Ecto neural progenitor cell (in vitro differentiated cells): ENCODE measurements at places on chromosomes 6 and 20.

DNA sequence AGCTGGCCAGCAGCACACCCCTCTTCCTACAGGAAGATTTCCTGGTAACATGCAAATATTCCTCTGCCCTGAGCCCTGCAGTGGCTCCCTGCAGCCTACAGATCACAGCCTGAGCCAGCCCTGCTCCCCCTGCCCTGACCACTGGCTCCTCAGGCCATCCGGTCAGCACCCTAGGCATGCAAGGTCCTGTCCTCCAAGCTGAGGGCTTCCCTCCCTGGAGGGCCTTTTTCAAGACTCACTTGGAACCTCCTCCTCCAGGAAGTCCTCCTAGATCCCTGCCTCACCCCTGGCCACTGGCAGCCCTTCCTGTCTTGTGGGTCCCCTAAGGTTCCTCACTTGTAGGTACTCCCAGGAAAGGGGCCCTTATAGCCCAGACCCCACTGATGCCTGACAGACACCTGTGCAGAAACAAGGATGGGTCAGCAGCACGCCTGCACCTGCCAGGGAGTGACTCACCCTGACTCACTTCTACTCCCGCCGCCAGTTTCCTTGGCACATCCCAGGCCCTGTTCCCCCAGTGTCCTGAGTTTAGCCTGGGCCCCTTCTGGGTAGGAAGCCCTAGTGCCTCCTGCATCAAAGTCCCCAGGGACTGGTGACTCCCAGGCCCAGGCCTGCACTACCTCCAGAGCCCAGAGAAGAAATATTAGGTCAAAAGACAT, 3.2 kb downstream of the SLC4A11 start:
- no peak for DNase-seq

DNA sequence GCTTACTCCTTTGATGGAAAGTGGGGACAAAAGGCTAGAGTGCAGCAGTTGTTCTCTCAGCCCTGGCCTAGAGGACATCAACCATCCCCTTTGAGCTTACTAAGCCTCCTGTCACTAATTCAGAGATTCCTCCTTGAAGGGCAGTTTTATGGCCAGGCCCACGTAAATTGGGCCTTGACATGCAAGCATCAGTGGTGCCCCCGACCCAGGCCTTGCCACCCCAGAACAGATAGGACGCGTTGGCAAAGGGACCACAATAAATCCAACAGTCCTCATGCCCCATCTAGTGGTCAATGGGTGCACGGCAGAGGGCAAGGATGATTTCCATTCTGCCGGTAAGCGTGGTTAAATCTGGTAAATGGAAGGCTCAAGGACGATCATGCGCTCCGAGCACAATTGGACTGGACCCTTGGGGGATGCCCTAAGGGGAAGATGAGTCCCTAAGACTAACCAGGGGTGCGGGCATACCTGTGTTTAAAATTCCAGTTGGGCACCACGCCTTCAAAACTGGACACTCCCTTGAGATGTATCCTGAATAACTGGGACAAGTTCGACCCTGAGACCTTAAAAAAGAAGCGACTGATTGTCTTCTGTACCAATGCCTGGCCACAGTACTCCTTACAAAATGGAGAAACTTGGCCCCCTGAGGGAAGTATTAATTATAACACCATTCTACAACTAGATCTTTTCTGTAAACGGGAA, 32.6 kb downstream of the CEP85L start:
- DNase-seq = peak; percentile 59

DNA sequence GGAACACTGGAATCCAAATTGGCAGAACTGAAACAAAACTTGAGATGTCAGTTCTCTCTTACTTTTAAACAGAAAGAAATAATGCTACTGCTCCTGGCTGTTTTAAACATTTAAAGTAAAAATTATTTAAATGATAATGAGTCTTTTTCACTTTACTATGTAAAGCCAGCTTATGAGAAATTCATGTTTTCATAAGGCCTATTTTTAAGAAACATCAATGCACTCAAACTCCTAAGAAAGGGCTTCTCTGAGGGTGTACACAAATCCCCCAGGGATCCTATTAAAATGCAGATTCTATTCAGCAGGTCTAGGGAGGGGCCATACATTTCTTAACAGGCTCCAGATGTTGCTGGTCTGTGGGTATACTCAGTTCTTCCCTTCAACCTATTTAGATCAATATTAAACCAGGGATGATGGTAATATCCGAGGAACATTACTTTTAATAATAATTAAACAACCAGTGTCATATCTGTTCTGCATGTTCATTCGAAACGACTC, 2.3 kb downstream of the FERMT1 start:
- DNase-seq = no peak

DNA sequence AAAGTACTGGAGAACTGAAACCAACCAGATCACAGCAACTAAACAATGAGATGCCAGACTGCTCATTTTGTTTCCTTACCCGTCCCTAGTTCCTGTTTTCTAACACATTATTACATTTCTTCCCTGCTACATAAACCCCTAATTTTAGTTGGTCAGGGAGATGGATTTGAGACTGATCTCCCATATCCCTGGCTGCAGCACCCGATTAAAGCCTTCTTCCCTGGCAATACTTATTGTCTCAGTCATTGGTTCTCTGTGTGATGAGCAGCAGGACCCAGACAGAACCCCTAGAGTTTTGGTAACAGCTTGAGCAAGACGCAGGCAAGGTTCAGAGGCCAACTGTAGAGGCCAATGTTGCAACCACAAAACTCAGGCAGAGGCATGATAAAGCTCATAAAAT, 28.3 kb upstream of the HACE1 start:
- no peak for DNase-seq

DNA sequence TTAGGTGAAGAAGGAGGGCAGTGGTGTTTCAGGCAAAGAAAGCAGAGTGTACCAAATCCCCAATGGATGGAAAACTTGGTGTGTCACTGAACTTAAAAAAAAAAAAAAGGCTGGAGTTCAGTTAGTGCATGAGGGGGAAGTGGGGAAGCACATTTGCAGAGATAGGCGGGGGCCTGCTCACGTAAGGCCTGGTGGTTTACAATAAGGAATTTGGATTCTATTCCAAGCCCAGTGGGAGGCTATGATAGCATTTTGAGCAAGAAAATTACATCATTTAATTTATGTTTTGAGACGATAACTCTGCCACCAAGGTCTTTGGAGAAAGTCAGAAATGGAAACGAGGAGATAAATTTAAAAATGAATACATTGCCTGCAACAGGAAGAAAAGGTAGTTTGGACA, 225.5 kb downstream of the EYA4 start:
- no peak for DNase-seq

DNA sequence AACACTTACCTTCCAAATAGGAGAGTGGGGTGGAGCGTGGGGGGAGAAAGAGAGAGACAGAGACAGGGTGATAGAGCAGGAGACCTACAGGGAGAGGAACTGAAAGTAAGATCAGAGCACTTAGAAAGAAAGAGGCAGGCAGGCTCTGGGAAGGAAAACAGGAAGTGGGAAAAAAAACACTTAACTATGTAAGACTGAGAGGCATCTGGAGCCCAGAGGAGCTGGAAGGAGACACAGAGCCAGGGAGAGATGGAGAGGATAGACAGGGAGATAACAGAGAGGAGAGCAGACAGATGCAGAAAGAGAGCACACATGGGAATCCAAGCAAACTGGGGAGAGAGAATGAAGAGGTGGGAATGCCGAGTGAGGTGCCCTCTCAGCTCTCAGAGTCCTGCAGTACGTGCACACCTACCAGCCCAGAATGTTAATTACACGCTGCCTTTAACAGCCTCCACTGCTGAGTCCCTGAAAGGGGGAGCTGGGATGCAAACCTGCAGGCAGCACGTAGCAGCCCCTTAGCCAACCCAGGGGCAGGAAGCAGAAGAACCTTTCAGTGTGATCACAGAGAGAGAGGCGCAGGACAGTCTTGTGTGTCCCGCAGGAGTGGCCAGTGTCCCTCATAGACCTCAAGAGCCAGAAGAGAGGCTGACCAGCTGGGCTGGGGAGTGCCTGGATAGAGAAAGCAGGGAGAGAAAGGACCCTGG, 132.7 kb upstream of the LRFN2 start:
- no peak for DNase-seq

GRCh38 chr6:147958683-147959082, 384.0 kb upstream of the SASH1 start:
- no peak for DNase-seq

DNA sequence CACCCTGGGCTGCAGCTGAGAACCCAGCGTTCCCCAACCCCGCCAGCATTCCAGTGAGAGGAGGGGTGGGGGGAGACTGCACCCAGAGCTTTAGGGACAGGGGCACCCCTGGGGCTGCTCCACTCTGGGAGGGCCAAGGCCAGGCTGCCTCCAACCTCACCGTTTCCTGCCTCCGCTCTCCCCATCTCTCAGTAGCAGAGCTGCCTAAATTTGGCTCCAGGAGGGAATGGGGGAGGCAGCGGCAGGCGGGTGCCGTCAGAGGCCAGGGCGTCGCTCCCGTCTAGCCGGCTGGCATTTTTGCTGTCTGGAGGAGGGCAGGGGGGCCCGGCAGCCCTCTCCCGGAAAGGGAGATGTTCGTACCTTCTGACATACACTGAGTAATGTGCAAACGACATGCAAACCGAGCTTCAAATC, 46.6 kb downstream of the NOL4L start:
- DNase-seq = no peak

DNA sequence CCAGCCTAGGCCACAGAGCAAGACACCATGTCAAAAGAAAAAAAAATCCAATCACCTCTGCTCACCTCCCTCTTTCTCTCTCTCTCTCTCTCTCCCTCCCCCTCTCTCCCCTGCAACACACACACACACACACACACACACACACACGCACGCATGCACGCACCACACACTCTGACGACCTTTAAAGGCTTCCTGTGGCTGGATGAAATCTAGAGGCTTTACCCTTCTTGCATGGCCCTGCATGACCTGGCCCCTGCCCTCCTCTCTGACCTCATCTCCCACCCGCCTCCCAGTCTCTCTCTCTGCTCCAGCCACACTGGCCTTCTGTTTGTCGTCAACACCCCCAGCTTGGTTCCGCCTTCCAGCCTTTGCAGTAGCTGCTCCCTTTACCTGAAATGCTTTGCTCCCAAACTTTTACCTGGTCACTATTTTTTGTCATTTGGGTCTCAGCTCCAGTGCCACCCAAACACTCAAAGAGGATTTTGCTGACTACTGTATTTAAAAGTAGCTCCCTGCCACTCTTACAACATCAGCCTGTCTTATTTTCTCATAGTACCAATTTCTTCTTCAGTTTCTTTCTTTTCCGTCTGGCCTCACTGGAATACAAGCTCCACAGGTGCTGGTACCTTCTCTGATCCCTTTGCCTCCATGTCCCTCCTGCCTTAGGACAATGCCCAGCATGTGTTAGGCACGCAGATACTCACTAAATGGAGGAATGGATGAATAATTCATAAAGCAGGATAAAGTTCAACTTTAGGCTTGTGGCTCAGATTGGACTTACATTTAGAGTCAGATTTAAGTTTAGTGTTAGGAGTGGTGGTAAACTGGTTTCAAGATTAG, 4.3 kb upstream of the LTA start:
- no peak for DNase-seq

- DNase-seq = no peak
These were observed 615.5 kb upstream of the AGPAT4 start for GRCh38 chr6:161889324-161889723.

- no peak for DNase-seq
These were observed 155.2 kb downstream of the DOK5 start for GRCh38 chr20:54630582-54630981.

- DNase-seq = no peak
These were observed 678.6 kb downstream of the MAFB start for GRCh38 chr20:40010483-40010882.

DNA sequence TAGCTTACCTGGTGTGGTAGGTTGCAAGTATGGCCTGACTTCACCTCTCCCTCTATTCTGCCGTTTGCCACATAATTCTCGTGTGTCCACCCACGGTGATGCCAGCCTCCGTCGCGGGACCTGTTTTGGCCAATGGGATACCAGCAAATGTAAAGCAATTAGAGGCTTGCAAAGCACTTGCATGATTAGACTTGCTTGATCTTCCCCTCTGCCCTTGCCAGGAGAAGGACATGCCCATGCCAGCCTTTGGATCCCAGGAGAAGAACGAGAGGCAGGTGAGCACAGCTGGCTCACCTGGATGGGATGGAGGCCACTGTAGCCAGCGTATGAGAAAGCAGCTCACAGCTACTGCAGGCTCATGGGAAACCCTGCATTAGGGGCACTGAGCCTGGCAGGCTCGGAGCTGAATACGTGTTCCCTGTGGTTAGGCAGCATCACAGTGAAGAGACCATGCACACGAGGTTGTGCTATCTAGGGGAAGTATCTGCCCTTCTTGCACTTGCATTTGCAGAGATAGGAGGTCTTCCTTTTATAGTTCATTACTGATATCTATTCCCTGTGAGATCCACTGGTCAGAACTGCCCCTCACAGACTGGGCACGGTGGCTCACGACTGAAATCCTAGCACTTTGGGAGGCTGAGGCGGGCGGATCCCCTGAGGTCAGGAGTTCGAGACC, 62.4 kb downstream of the TMEM242 start:
- no peak for DNase-seq

DNA sequence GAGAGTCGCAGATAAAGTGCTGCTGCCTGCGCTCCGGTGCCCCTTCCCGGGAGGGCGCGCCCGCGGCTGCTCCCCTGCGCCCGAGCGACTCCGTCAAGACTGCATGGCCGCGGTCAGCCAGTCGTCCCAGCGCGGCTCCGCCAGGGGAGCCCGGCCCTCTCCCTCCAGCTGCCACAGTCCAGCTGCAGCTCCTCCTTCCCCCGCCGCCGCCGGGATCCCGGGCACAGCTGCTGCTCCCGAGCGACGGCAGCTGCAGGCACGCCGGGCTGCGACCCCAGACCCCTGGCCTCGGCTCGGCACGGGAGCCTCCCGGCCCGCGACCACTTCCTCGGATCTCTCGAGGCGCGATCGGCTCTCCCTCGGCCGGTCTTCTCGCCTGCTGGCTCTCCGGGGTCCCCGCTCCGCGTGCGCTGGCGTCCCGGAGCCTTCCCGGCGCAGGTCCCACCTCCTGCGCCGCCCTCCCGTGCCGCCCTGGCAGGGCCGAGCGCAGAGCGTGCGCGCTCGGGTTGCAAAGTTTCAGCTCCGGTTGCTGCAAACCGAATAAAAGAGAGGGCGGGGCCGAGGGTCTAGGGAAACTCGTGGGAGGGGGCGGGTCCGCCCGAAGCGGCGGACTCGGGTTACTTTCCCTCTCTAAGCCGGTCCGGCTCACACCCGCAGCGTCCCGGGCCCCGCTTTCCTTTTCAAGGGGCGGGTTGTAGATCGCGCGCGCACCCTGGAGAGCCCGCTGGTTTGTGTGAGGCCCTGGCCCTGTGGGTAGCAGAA, at the start of gene CNKSR3:
TSS of gene CNKSR3 (minus strand) at position 542 of the 762 bp plus-strand sequence. CDS start 571 bp downstream, outside the sequence.
- DNase-seq = peak; percentile 97

DNA sequence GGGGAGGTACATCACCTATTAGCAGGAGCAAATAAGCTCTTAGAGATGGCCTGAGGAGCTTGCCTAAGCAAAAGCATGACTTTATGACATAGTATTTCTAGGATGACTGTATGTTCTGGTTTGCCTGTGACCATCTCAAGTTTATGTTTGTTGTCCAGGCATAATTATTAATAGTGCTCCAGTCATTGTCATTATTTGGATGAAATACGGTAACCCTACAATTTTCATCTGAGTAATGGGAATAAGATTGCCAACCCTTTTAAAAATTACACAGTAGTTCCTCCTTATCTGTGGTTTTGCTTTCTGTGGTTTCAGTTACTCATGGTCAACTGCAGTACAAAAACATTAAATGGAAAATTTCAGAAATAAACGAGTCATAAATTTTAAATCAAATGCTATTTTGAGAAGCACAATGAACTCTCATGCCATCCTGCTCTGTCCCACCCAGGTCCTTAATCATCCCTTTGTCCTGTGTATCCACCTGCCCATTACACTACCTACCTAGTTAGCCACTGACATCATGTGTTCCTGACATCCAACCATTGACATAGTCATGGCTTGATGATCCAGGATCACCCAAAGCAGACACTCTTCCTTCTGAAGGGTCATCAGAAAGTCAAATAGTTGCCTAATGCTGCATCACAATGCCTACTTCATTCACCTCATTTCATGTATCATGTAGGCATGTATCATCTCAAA, 27.0 kb upstream of the TFB1M start:
- DNase-seq = no peak
